ENCODE measurements at places on chromosomes 5 and 9. TPM values are rescaled to one million over a fixed set of nuclear protein-coding genes. Genes with fewer than 3 reads are reported as not detected.

- no peaks in the 10 kb centered on the region for H3K27me3 ChIP-seq
- no peak for DNase-seq
- H3K36me3 ChIP-seq: no peaks in the 10 kb centered on the region
- H3K4me3 ChIP-seq: no peak overlapping the region
These were observed 126.2 kb downstream of the MAPKAP1 start for GRCh38 chr9:125580701-125581286.

DNA sequence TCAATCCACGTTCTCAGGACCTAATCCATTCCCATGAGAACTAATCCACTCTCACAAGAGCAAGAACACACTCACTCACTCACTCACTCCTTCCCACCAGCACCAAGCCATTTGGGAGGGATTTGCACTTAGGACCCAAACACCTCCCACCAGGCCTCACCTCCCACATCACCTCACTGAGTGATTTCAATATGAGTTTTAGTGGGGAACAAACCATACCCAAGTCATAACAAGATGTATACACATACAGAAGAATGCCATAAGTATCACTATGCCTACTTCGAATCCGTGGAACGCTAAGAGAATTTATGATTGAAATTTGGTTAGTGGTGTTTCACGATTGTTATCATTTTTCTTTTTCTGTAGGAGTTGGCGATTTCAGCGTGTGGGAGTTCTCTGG lies 29.3 kb upstream of the CTSL start:
- H3K27ac ChIP-seq: no peak overlapping the region
- DNase-seq: no peak
- no peaks in the 10 kb centered on the region for H3K27me3 ChIP-seq
- H3K4me3 ChIP-seq: no peak overlapping the region
- no peaks in the 10 kb centered on the region for H3K4me1 ChIP-seq

- H3K4me3 ChIP-seq: no peak overlapping the region
- peaks cover 3% of the 10 kb centered on the region for H3K27me3 ChIP-seq
- peak; percentile 20 for DNase-seq
- H3K27ac ChIP-seq: no peak overlapping the region
These were observed 177.2 kb upstream of the PITX1 start for GRCh38 chr5:135211083-135211790.

DNA sequence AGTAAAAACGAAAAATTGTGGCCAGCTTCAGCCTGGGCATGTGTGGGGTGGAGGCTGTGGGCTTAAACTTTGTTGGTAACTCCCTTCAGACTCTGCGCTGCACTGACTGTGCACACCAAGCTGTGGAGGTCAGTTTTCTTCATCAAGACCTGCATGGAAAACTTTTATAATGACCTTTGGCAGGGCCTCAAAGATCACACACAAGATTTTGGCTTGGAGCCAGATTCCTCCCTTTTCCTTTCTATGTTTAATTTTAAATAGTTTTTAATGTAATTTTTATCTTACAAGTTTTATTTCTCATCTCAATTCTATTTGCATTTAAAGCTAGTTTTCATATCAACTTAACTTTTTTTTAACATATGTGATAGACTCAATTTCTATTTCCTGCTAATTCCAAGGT lies 1211.1 kb upstream of the CDH18 start:
- H3K4me3 ChIP-seq: no peak overlapping the region
- no peak overlapping the region for H3K27ac ChIP-seq
- H3K4me1 ChIP-seq: no peaks in the 10 kb centered on the region
- peak; percentile 4 for DNase-seq
- H3K36me3 ChIP-seq: no peaks in the 10 kb centered on the region

DNA sequence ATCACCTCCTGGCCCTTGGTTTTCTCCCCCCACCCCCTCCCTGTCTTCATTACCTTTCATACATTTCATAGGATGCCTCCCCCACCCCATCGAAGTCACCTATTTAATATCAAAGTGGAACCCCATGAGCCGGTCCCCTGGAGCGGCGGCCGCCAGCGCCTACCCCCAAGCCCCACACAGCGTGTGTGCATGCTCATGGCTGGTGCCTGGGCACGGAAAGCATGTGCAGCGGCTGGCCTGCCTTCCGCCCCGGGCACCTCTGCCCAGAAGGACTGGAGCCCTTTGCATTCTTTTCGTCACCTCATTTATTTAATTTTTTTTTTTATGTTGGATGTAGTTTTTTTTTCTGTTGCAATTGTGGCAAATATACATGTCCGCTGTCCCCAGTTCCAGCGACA lies 116.2 kb downstream of the WNK2 start:
- no peaks in the 10 kb centered on the region for H3K36me3 ChIP-seq
- no peaks in the 10 kb centered on the region for H3K4me1 ChIP-seq
- H3K27me3 ChIP-seq: no peaks in the 10 kb centered on the region
- H3K4me3 ChIP-seq: no peak overlapping the region

- DNase-seq: no peak
- no peak overlapping the region for H3K4me3 ChIP-seq
- H3K36me3 ChIP-seq: no peaks in the 10 kb centered on the region
These were observed 137.9 kb downstream of the FBXL7 start for GRCh38 chr5:15637886-15638285.

- no peak overlapping the region for H3K27ac ChIP-seq
- no peaks in the 10 kb centered on the region for H3K27me3 ChIP-seq
- H3K4me3 ChIP-seq: no peak overlapping the region
- DNase-seq: no peak
These were observed 398.2 kb downstream of the SLCO4C1 start for GRCh38 chr5:101897914-101898313.

GRCh38 chr5:133732536-133732935 lies 120.2 kb upstream of the FSTL4 start:
- no peak overlapping the region for H3K4me3 ChIP-seq
- H3K36me3 ChIP-seq: no peaks in the 10 kb centered on the region
- no peaks in the 10 kb centered on the region for H3K4me1 ChIP-seq
- H3K27ac ChIP-seq: no peak overlapping the region
- DNase-seq: no peak

- no peaks in the 10 kb centered on the region for H3K36me3 ChIP-seq
- H3K4me1 ChIP-seq: peaks cover 3% of the 10 kb centered on the region
- DNase-seq: peak; percentile 49
These were observed 13.4 kb upstream of the XPA start for GRCh38 chr9:97710356-97711222.

GRCh38 chr5:1378866-1379659 lies 34.2 kb upstream of the CLPTM1L start:
- DNase-seq: no peak
- H3K36me3 ChIP-seq: no peaks in the 10 kb centered on the region
- no peaks in the 10 kb centered on the region for H3K27me3 ChIP-seq
- no peak overlapping the region for H3K4me3 ChIP-seq

GRCh38 chr5:76710991-76711390 lies 4.9 kb upstream of the F2R start:
- no peaks in the 10 kb centered on the region for H3K27me3 ChIP-seq
- DNase-seq: peak; percentile 57

- H3K36me3 ChIP-seq: no peaks in the 10 kb centered on the region
- no peak overlapping the region for H3K4me3 ChIP-seq
- no peak for DNase-seq
- no peaks in the 10 kb centered on the region for H3K27me3 ChIP-seq
- no peak overlapping the region for H3K27ac ChIP-seq
These were observed 145.4 kb downstream of the CD180 start for GRCh38 chr5:67051164-67051563.

DNA sequence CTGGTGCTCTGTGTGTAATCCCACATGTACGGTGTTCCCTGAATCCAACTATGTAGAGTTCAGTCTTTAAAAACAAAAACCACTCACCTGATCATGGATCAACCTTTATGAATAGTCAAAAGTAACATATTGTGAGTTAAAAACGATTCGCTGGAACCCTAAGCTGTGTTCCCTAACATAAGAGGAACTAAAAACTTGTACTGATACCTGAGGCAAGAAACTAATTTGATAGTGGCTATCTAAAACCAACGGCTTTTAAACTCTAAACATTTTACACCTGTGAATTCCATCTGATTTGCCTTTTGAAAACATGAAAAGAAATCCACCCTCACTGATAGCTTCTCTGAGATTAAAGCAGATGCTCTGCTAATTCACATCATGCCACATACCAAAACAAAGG lies 101.5 kb downstream of the DEPDC1B start:
- H3K4me3 ChIP-seq: no peak overlapping the region
- no peaks in the 10 kb centered on the region for H3K36me3 ChIP-seq
- no peak for DNase-seq

GRCh38 chr5:148880696-148881095 lies 54.3 kb downstream of the ADRB2 start:
- no peak overlapping the region for H3K27ac ChIP-seq
- no peaks in the 10 kb centered on the region for H3K27me3 ChIP-seq
- no peaks in the 10 kb centered on the region for H3K4me1 ChIP-seq
- H3K36me3 ChIP-seq: no peaks in the 10 kb centered on the region
- no peak for DNase-seq

- no peaks in the 10 kb centered on the region for H3K36me3 ChIP-seq
- no peak overlapping the region for H3K4me3 ChIP-seq
- H3K27ac ChIP-seq: no peak overlapping the region
- no peaks in the 10 kb centered on the region for H3K4me1 ChIP-seq
These were observed 63.8 kb upstream of the S1PR3 start for GRCh38 chr9:88927510-88927909.

GRCh38 chr9:78406146-78406545 lies 109.2 kb downstream of the PSAT1 start:
- DNase-seq: peak; percentile 54
- no peak overlapping the region for H3K27ac ChIP-seq
- no peaks in the 10 kb centered on the region for H3K4me1 ChIP-seq

DNA sequence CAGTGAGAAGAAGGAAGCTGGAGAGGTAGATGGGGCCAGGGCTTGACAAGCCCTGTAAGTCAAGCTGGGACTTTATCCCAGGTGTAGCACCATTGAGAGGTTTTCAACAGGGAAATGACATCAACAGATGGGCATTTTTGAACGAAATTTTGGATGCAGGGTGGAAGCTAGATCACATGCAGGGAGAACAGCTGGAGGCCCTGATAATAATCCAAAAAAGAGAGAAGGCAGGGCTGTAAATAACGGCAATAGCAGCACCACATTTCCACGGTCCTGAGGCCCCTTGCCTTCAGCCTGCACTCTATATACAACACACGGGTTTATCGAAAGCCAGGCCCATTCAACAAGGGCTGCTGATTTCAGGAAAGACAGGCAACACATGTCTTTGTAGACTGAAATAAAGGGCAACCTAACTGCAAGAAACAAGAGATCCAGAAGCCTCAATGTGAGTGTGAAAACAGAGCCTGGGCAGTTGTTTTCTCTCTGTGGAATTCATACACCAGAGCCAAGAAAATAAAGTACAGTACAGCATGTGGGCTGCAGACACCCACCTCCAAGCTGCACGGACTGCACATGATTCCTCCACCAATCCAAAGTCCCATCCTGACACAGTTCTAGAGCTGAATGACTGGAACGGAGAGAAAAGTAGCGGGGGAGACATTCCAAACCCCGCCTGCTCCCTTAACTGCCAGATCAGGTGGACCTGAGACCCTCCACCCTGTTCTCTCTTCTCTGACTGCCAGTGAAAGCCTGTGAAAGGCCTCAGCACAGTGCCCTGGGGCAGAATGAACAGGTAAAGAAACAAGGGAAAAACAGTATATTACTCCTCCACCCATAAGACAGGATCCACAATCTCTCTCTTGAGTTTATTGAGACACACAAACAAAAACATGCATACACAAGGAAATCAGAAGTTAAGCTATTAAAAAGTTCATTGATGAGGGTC lies 36.3 kb downstream of the KLHL3 start:
- H3K4me1 ChIP-seq: no peaks in the 10 kb centered on the region
- DNase-seq: no peak
- no peaks in the 10 kb centered on the region for H3K36me3 ChIP-seq
- no peak overlapping the region for H3K27ac ChIP-seq
- no peaks in the 10 kb centered on the region for H3K27me3 ChIP-seq

GRCh38 chr9:34579104-34579807 lies 10.3 kb downstream of the CNTFR start:
- no peak overlapping the region for H3K4me3 ChIP-seq
- peaks cover 44% of the 10 kb centered on the region for H3K27me3 ChIP-seq
- H3K36me3 ChIP-seq: no peaks in the 10 kb centered on the region
- no peaks in the 10 kb centered on the region for H3K4me1 ChIP-seq
- H3K27ac ChIP-seq: no peak overlapping the region
- DNase-seq: no peak

- no peaks in the 10 kb centered on the region for H3K36me3 ChIP-seq
- H3K27me3 ChIP-seq: no peaks in the 10 kb centered on the region
- H3K27ac ChIP-seq: no peak overlapping the region
- DNase-seq: peak; percentile 20
- H3K4me1 ChIP-seq: no peaks in the 10 kb centered on the region
- no peak overlapping the region for H3K4me3 ChIP-seq
These were observed 13.3 kb downstream of the HMMR start for GRCh38 chr5:163473635-163474243.

- no peaks in the 10 kb centered on the region for H3K27me3 ChIP-seq
- H3K4me1 ChIP-seq: peaks cover 4% of the 10 kb centered on the region
- no peak overlapping the region for H3K27ac ChIP-seq
- DNase-seq: no peak
- no peaks in the 10 kb centered on the region for H3K36me3 ChIP-seq
- H3K4me3 ChIP-seq: no peak overlapping the region
These were observed 58.7 kb downstream of the DPYSL3 start for GRCh38 chr5:147451193-147451592.

GRCh38 chr5:103951776-103952175 lies 389.2 kb upstream of the NUDT12 start:
- no peak overlapping the region for H3K4me3 ChIP-seq
- no peak overlapping the region for H3K27ac ChIP-seq
- DNase-seq: no peak
- no peaks in the 10 kb centered on the region for H3K27me3 ChIP-seq

- H3K27ac ChIP-seq: no peak overlapping the region
- H3K4me1 ChIP-seq: no peaks in the 10 kb centered on the region
- no peak for DNase-seq
These were observed 156.3 kb downstream of the PARP8 start for GRCh38 chr5:50822761-50823160.

- DNase-seq: peak; percentile 8
- H3K27ac ChIP-seq: no peak overlapping the region
- H3K36me3 ChIP-seq: no peaks in the 10 kb centered on the region
- H3K4me3 ChIP-seq: no peak overlapping the region
- H3K4me1 ChIP-seq: no peaks in the 10 kb centered on the region
- H3K27me3 ChIP-seq: no peaks in the 10 kb centered on the region
These were observed 375.6 kb upstream of the NUDT12 start for GRCh38 chr5:103938146-103938695.

GRCh38 chr9:135170535-135170934 lies 83.1 kb downstream of the OLFM1 start:
- no peak overlapping the region for H3K4me3 ChIP-seq
- H3K36me3 ChIP-seq: no peaks in the 10 kb centered on the region
- H3K27me3 ChIP-seq: no peaks in the 10 kb centered on the region
- H3K27ac ChIP-seq: no peak overlapping the region

- no peak overlapping the region for H3K4me3 ChIP-seq
- H3K27ac ChIP-seq: peak overlapping the region; percentile 18
- peaks cover 4% of the 10 kb centered on the region for H3K4me1 ChIP-seq
These were observed 34.0 kb downstream of the SCGB3A1 start for GRCh38 chr5:180557217-180557809.

- H3K4me3 ChIP-seq: no peak overlapping the region
- H3K36me3 ChIP-seq: no peaks in the 10 kb centered on the region
- H3K27ac ChIP-seq: no peak overlapping the region
These were observed 262.9 kb upstream of the PTPRD start for GRCh38 chr9:10875752-10876151.

Gene AGXT2
- not detected for total RNA-seq

Gene CCDC192
- total RNA-seq: not detected

Gene TPRN
- 5.1 TPM for total RNA-seq

Gene C9orf40
- total RNA-seq: 4.5 TPM

Gene TMC1
- not detected for total RNA-seq

Gene TYRP1
- total RNA-seq: 0.17 TPM

Gene ADGRV1
- total RNA-seq: 0.17 TPM

Gene POLE3
- 17.3 TPM for total RNA-seq

Gene SPARC
- 408 TPM for total RNA-seq

Gene KIF20A
- 23.8 TPM for total RNA-seq

Gene PPP1R26
- total RNA-seq: 8.9 TPM

Gene SLC46A2
- total RNA-seq: not detected

Gene STPG3
- total RNA-seq: not detected

Gene TAF1L
- under 0.01 TPM for total RNA-seq

Data from fibroblast of lung (primary cell).